ENCODE measurements at places on chromosomes 1 and 21. TPM values are rescaled to one million over a fixed set of nuclear protein-coding genes. Genes with fewer than 3 reads are reported as not detected.

DNA sequence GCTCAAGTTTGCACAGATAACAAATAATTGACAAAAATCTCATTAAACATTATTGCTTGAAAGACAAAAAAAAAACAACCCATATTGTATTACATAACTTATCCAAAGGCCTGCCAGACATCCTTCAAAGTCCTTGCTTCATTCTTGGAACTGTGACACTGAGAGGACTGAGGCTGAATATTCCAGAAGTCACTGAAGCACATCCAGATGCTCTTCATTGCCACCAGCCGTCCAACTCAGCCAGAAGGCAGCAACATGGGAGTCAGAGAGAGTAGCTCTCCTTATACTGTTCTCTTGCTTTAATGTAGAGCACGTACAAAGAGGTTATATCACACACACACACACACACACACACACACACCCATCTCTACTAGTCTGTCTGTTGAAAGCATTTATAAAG, 755.0 kb downstream of the LTN1 start:
- H3K36me3 ChIP-seq = no peaks in the 10 kb centered on the region
- DNase-seq = no peak
- no peaks in the 10 kb centered on the region for H3K27me3 ChIP-seq
- H3K4me1 ChIP-seq = no peaks in the 10 kb centered on the region

DNA sequence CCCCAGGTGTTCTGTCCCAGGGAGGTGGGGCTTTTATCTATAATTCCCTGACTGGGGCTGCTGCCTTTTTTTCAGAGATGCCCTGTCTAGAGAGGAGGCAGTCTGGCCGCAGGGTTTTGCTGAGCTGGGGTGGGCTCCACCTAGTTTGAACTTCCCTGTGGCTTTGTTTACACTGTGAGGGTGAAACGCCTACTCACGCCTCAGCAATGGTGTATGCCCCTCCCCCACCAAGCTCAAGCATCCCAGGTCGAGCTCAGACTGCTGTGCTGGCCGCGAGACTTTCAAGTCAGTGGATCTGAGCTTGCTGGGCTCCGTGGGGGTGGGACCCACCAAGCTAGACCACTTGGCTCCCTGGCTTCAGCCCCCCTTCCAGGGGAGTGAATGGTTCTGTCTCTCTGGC, 124.3 kb downstream of the CENPF start:
- H3K27me3 ChIP-seq = no peaks in the 10 kb centered on the region
- no peak overlapping the region for H3K27ac ChIP-seq
- no peaks in the 10 kb centered on the region for H3K4me1 ChIP-seq
- no peak overlapping the region for H3K4me3 ChIP-seq
- H3K36me3 ChIP-seq = no peaks in the 10 kb centered on the region
- DNase-seq = no peak

GRCh38 chr1:172245788-172246187, 174.7 kb upstream of the C1orf105 start:
- H3K36me3 ChIP-seq = no peaks in the 10 kb centered on the region
- H3K4me1 ChIP-seq = no peaks in the 10 kb centered on the region
- no peaks in the 10 kb centered on the region for H3K27me3 ChIP-seq
- H3K4me3 ChIP-seq = no peak overlapping the region
- DNase-seq = no peak
- no peak overlapping the region for H3K27ac ChIP-seq

The ITLN2 gene
- total RNA-seq = not detected

DNA sequence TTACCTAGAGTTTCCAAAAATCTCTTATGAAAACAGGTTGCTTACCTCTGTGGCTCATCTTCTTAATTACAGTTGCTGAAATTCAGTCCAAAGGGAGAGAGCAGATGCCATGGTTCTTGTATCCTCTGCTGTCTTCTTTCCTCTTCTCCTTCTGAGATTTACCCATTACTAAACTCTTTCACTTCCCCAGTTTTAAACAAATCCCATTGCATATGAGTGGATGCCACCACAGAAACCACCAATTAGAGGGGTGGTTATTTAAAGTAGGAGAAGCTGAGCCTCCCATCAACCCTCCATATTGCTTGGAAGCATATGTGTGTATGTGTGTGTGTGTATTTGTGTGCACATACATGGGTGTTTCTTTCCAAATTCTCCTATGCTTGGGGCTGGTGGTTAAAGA, 128.5 kb upstream of the KCNK1 start:
- DNase-seq = no peak
- no peaks in the 10 kb centered on the region for H3K27me3 ChIP-seq
- H3K27ac ChIP-seq = no peak overlapping the region
- no peak overlapping the region for H3K4me3 ChIP-seq

GRCh38 chr1:232393444-232394146, 236.3 kb downstream of the SIPA1L2 start:
- DNase-seq = no peak
- no peak overlapping the region for H3K27ac ChIP-seq
- H3K27me3 ChIP-seq = no peaks in the 10 kb centered on the region

GRCh38 chr1:98981917-98982513, 22.6 kb downstream of the PLPPR5 start:
- DNase-seq = no peak
- no peak overlapping the region for H3K27ac ChIP-seq
- no peak overlapping the region for H3K4me3 ChIP-seq
- H3K27me3 ChIP-seq = no peaks in the 10 kb centered on the region
